ENCODE measurements at places on chromosomes 2 and 18.

DNA sequence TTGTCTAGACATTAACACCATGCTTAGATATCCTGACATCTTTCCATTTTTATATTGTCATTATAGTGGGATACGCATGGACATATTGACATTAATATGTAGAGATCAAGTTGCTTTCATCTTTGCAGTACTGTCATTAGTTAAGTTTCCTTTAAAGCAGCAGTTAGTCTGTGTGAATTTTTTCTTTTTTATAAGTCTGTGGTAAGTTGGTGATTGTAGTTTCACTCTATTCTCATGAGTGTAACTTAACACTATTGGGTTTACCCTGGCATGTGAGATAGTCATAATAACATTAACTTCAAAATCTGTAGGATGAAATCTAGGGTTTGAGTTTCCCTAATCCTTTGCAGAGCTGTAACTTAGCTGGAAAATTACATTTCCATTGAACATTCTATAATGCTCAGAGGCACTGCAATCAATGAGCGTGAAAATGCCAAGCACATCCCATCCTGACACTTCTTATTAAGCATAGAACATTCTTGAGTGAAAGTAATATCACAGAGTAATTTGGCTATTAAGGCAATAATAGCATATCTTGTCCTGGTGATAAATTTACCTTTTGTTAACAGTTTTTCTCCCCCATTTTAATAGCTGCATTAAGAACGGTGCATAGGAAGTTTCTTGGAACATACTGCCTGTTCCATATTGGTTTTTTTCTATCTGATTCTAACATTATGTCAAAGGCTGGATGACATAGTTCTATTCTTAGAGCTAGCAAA, 47.5 kb upstream of the DARS1 start:
- no peak for DNase-seq

- DNase-seq = peak; percentile 57
These were observed 48.1 kb downstream of the TMEM185B start for GRCh38 chr2:120174963-120175581.

GRCh38 chr18:58541146-58541788, 87.6 kb downstream of the ALPK2 start:
- no peak for DNase-seq

DNA sequence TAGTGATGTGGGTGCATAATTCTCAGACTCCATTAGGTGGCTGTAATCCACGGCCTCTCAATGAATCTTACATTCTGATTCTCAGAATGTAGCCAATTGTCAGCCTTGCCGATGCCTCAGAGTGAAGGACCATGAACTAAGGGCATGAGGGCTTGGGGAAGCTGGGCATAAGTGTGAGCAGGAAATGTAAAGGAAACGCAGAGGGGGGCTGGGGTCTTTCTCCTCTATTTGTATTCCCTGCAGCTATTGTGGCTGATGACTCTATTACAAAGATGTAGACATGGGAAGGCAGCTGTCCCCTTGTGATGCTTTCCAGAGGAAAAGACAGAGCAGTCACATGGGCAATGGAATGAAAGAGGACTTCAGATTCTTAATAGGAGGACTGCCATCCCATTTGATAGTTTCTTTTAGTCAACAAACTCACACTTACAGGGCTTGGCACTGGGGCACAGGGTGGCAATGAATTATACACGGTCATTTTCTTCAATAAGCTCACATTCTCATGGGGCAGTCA, 353.2 kb upstream of the PKDCC start:
- no peak for DNase-seq

DNA sequence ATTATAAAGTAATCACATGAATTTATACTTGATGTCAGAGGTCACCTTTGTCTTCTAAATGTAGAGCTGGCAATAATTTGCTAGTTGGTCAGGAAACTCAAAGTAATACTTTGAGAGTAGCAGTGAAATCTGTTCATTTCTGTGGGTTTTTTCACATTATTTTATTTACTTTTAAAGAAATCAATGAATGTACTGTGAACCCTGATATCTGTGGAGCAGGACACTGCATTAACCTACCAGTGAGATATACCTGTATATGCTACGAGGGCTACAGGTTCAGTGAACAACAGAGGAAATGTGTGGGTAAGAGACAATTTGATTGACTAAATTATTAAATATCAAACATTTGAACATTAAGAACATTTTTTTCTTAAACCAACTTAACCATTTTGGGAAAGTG, 203.0 kb upstream of the RASGRP3 start:
- no peak for DNase-seq

DNA sequence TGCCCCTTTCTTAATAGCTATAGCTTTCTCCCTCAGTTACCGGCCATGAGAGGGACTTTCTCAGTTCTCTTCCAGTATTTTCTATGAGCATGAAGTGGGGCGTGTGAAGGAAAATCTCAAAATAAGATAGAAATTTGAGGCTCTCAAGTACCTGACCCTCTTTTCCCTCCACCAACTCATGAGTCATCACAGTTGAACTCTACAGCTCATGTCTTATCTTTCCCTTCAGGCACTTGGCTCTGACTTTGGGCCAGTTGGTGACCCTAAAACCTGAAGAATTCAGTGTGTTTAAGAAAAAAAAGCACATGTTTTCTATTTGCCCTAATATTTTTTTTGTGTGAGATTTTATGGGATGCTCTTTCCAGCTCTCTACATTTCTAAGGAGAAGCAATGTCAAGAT, 896.7 kb upstream of the ZEB2 start:
- no peak for DNase-seq

- DNase-seq = no peak
These were observed 22.9 kb upstream of the MTX2 start for GRCh38 chr2:176246331-176246730.

DNA sequence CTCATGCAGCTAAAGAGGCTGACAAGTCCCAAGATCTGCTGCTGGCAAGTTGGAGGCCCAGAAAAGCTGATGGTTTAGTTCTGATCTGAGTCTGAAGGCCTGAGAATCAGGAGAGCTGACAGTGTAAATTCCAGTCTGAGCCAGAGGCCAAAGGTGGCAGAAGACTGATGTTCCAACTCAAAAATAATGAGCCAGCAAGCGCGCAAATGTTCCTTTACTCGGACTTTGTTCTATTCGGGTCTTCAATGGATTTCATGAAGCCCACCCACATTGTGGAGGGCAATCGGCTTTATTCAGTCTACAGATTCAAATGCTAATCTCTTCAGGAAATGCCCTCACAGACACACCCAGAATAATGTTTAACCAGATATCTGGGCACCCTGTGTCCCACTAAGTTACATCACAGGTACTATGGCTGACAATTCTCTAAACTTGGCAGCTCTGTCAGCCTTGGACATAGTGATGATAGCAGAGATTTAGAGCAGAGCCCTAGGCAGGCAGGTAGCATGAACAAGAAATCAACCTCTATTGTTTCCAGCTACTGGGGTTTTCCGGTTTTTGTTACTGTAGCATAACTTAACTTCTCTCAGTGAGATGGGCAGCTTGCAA, 318.5 kb downstream of the HRH4 start:
- no peak for DNase-seq

DNA sequence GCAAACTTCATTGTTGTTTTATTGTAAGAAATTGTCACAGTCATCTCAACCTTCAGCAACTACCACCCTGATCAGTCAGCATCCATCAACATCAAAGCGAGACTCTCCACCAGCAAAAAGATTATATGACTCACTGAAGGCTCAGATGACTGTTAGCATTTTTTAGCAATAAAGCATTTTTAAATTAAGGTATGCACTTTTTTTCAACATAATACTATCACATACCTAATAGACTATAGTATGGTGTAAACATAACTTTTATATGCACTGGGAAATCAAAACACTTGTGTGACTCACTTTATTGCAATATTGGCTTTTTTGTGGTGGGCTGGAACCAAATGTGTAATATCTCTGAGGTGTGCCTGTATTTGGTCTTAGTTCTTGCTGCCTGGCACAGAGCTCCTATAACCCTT, 15.6 kb downstream of the SCN1A start:
- DNase-seq = no peak

DNA sequence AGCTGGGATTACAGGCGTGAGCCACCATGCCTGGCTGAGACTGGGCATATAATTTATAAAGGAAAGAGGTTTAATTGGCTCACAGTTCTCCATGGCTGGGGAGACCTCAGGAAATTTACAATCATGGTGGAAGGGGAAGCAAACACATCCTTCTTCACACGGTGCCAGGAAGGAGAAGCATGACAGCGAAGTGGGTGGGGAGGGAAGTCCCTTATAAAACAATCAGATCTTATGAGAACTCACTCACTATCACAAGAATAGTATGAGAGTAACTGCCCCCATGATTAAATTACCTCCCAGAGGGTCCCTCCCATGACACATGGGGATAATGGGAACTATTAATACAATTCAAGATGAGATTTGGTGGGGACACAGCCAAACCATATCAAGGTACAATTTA, 7.8 kb upstream of the LCLAT1 start:
- no peak for DNase-seq

DNA sequence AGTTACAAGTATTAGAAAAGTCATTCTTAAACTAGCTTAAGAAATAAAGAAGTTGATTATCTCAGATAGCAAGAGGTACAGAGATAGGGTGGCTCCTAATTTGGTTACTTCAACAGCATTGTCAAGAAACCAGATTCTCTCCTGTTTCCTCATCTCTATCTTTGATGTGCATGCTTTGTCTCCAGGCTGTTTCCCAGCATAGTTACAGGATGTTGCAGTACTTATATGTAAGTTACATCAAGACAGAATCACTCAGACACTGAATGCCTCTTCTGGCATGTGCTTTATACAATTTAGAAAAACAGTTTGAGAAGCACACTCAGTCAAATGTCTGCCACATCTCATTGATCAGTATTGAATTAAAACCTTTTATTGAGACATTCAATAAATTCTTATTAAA, 189.5 kb upstream of the UBE2E3 start:
- no peak for DNase-seq

- DNase-seq = no peak
These were observed 23.6 kb downstream of the ZEB2 start for GRCh38 chr2:144496092-144496976.

- DNase-seq = peak; percentile 85
These were observed 28.8 kb downstream of the ASAP2 start for GRCh38 chr2:9235147-9236044.

DNA sequence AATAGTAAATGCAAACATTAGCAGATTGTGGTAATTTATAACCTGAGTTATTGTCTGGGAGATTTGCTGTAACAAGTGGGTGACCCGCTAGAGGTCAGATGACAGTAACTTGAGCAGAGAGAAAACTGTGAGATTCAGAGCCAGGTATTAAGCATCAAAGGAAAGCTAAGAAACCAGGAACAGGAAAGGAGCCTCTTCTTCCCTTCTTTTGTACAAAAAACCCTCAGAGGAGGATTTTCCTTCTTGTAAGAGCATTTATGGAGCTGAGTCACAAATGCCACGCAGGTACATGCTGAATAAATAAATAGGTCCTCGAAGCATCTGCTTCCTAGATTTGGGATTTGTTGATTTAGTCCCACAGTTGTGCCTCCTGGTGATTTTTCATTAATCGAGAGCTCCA, 146.5 kb downstream of the SH3BP4 start:
- no peak for DNase-seq

DNA sequence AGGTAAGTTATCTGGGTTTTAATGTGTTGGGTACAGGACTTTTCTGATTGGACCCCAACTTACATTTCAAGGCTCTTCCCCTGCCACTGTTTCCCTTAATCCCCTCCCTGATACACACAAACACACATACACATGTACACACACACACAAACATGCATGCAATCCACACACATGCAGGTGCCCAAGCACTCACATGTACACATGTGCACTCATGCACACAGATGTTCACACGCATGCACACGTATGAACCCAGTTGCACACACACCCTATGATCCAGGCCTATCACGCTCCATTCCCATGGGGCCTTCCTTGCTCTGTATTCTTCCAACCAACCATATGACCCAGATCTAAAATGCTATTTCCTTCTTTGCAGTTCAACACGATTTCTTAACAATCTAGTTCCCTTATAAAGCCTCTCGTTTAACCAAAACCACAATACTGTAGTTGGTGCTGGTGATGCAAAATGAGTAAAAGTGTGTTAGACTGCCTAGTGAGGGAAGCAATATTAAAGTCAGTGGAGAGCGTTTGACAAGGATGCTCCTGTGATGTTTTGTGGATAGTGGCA, 11.1 kb downstream of the SERPINB8 start:
- DNase-seq = no peak

GRCh38 chr2:73283545-73284295, 558 bp downstream of the FBXO41 start:
- DNase-seq = no peak

DNA sequence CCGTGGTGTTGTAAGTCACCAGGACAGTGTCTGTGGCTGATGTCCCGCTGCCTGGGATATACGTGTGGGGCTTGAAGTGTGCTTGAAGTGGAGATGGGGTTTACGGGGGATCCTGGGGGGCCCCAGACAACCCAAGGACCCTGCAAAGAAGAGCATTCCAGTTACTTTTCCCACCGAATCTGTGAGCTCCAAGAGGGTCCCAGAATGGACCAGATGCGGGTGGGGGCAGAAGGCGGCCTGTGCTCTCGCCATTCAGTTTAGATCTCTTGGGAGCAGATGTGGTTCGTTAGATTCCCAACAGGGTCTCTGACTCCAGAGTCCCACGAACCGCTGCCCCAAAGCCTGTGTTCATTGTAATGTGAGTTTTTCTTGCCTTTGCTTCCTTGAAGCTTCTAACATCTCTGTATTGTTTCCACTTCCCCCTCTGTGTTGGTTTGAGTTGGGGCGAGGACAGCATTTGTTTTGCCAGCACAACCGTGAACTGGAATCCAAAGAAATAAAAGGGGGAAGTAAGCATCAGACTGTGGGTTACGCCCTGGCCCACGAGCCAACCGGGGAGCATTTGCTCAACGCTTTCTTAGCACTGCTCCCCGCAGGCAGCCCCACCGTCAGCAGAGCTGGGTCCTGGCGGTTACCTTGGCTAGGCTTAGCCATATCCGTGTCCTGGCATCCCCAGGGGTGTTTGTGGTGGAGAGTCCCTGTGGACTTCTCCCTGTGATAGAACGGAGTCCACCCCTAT, 92.1 kb downstream of the SH3BP4 start:
- no peak for DNase-seq

- DNase-seq = no peak
These were observed 23.2 kb downstream of the MAP4K4 start for GRCh38 chr2:101720732-101721131.

DNA sequence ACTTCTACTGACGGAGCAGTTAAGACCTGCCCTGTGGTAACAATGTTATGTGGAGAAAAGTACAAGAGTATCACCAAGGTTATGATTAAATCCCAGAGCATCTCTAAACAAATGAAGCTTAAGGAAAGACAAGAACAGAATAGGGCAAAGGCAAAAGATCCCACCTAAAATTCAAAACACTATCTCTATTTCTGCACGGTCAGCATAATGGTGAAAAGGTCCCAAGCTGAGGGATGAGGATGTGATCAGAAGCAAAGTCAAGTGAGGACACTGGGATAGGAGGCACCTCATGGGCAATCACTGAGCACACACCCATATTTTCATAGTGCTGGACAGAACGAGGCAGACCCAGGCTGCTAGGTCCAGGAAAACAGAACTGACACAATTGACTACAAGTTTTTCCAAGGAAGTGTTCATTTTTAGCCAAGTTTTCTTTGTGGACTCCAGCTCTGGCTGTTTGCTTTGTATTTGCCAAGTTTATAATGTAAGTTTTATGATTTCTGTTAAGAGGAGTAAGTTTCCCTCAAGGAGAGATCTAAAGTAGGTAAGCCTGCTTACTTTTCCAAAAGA, 77.8 kb downstream of the NCKAP5 start:
- DNase-seq = no peak

GRCh38 chr2:237892478-237892877, 33.1 kb downstream of the RAMP1 start:
- no peak for DNase-seq

GRCh38 chr2:13332060-13332459, 615.3 kb downstream of the TRIB2 start:
- DNase-seq = no peak

- no peak for DNase-seq
These were observed 72.3 kb downstream of the BARD1 start for GRCh38 chr2:214737188-214737587.

All from left renal pelvis (tissue), 4 donors.